Stimulated activated CD8-positive, alpha-beta memory T cell treated with anti-CD3 and anti-CD28 coated beads, Interleukin-7, amount 100 ng/mL, for 1 hour (primary cell): ENCODE measurements at places on chromosomes 11 and 22.
A peak's percentile ranks its signal among the peaks of the same experiment; 100 is the strongest.

DNA sequence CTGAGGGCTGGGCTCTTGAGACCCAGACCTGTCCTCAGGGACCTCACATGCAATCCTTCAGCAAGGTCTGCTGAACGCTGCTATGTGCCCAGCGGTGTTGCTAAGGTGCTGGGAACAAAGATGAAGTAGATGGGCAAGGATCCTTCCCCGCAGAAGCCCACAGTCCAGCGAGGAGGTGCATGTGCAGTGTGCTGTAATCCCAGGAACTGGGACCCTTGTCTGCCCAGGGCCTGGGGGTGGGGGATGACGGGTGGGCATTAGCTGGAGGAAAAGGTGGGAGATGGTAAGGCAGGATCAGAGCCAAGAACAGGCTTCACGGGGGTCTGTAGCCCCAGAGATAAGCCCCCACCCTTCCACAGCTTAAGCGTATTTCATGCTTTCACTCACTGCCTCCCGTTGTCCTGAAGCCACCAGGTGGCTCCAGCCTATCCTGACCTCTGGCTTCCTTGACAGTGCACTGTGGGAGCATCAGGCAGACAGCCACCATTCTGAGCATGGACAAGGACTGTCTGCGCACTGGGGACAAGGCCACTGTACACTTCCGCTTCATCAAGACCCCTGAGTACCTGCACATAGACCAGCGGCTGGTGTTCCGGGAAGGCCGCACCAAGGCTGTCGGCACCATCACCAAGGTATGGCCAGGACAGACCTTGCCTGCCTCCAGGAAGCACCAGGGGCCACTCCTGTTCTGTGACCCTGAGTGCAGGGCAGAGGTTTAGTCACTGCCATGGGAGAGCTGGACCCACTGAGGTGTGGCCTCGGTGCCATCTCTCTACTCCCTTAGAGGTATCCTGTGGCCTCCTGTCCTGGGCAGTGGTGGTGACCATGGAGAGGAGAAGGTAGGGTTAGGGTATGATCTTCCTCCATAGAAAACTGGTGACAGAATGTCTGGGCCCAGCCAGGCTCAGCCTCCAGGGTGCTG, 22.0 kb downstream of the GTPBP1 start:
- DNase-seq: no peak

GRCh38 chr11:3723014-3723708, 52.0 kb upstream of the CHRNA10 start:
- no peak for DNase-seq

- no peak for DNase-seq
These were observed 1.1 kb downstream of the CSTF3 start for GRCh38 chr11:33160136-33160535.

GRCh38 chr11:86138958-86139357, 70.1 kb upstream of the PICALM start:
- DNase-seq: no peak

DNA sequence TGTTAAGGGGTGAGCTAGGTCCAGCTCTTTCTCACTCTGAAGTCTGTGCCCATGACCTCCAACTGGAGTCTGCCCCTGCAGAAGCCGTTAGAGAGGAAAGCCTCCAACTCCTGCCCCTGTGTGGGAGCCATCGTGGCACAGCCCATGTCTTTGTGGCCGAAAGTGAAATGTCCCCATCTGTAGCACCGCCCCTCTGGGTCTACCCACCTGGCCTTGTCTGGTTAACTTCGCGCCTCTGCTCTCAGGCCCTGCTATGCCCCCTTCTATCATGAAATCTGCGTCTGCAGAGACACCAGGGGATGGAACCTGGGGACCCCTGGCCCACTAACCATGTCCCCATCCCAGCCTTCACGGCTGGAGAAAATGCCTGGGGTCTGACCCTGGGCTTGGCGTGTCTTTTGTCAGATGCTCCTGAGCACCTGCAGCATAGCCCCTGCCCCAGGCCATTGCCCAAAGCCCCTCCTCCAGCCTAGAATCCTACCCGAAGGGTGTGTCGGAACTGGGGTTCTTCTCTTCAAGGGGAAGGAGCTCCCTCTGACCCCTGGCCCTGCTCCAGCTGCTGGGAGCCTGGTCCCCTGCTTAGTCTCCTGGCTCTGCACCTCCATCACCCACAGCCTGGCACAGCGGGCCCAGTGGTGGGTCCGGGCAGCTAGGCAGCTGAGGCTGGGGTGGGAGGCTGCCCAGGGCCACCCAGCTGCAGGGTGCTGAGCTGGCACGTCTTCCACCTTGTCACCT, 35.8 kb upstream of the HMOX1 start:
- no peak for DNase-seq

DNA sequence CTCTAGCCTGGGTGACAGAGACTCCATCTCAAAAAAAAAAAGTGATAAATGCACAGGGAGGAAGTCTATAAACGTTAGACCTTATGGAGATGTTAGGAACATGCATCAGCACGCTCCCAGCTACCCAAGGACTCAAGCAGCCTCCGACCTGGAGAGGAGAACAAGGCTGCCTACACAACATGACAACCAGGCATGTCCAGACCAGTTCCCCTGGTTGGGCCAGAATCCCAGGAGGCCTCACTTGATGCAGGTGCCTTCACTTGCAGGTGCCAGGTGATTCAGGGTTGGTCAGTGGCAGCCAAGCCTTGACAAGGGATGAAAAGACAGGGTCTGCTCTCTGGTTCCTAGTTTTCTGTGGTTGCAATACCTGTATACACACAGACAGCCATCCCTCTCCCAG, 5.9 kb downstream of the RANGAP1 start:
- no peak for DNase-seq

DNA sequence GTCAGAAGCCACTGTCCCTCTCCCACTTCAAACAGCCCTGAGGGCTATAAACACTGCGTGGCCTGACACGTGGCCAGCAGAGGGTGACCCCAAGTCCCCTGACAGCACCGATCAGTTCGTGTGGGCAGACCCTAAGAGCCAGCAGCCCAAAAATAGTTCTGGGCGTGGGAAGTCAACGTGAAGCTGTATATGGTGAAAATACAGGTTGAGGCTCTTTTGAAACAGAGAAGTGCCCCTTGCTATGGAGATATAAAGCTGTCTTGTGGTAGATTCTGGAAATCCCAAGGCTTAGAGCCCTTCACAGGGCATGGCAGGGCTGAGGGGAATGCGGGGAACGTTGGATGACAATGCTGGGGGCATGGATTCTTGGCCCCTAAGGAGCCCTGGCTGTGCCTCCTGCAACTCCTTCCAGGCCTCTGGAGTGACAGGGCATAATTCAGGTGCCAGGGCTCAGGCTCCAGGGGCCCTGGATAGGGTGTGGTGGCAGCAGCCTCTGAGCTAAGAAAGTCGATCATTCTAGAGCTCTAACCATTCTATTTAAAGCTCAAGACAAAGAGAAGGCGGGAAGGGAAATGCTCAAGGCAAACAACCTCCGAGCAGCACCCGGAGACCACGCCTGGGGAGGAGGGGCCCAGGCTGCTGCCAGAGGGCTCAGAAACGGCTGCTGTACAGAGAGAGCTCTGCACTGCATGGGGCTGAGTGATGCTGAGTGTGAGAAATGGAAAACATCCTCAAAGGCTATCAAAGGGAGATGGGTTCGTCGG, 60.4 kb upstream of the CD5 start:
- peak; percentile 45 for DNase-seq

- DNase-seq: peak; percentile 32
These were observed 1.0 kb upstream of the SESN3 start for GRCh38 chr11:95231881-95232605.

DNA sequence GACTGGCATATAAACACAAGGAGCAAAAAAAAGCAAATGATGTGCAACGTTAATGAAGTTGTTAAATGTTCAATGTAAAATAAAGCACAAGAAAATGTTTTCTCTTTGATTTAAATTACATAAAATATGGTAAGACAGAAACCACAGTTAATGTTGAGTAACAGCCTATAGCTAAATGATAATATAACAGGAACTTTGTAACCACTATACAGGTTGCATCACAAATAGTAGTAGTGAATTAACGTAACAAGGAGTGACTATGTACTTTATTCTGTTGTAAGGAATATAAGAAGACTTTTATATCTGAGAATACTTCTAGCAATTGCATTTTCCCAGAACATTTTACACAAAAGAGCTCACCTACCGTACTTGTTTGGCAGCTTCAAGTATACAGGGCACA, 16.9 kb downstream of the SAAL1 start:
- DNase-seq: no peak

- no peak for DNase-seq
These were observed 156.4 kb upstream of the TBCEL start for GRCh38 chr11:120867531-120867930.

GRCh38 chr11:132475026-132475425, 1057.3 kb downstream of the OPCML start:
- DNase-seq: no peak

DNA sequence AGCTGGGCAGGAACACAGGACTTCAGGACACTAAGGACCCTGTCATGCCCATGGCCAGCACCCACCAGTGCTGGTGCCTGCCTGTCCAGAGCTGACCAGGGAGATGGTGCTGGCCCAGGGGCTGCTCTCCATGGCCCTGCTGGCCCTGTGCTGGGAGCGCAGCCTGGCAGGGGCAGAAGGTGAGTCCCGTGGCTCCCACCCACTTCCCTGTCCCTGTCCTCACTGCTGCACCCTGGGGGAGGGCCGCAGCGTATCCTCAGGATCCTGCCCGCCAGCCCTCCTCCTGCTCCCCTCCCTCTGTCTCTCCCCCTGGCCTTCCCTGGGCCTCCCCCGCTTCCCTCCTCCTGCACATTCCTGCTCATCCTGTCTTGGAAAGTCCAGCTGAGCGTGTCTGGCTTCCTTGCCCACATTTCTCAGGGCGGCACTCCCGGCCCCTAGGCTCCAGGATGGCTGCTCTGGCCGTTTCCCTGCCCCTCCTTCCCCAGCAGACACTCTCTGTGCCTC, 8.7 kb downstream of the CSF2RB start:
- DNase-seq: no peak

GRCh38 chr11:78318321-78319114, 99.1 kb downstream of the GAB2 start:
- no peak for DNase-seq

GRCh38 chr11:76736773-76737495, 46.2 kb upstream of the TSKU start:
- no peak for DNase-seq

GRCh38 chr22:22671506-22671905, 27.1 kb downstream of the GGTLC2 start:
- no peak for DNase-seq

GRCh38 chr11:72842653-72843330, 28.6 kb downstream of the ATG16L2 start:
- DNase-seq: no peak

DNA sequence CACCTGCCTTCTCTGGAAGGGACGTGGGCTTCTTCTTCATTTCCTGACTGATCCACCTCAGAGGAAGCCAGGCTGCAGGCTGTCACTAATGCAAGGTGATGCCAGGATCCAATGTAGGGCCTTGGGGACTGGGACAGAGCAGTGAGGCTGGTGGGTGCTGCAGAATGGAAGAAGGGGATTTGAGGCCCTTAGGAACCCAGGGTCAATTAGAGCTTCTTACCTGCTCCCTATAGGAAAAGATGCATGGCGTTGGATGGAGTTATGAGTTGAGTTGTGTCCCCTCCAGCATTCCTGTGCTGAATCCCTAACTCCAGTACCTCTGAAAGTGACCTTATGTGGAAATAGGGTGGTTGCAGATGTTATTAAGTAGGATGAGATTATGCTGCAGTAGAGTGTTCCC, 190.4 kb downstream of the MIAT start:
- DNase-seq: no peak

DNA sequence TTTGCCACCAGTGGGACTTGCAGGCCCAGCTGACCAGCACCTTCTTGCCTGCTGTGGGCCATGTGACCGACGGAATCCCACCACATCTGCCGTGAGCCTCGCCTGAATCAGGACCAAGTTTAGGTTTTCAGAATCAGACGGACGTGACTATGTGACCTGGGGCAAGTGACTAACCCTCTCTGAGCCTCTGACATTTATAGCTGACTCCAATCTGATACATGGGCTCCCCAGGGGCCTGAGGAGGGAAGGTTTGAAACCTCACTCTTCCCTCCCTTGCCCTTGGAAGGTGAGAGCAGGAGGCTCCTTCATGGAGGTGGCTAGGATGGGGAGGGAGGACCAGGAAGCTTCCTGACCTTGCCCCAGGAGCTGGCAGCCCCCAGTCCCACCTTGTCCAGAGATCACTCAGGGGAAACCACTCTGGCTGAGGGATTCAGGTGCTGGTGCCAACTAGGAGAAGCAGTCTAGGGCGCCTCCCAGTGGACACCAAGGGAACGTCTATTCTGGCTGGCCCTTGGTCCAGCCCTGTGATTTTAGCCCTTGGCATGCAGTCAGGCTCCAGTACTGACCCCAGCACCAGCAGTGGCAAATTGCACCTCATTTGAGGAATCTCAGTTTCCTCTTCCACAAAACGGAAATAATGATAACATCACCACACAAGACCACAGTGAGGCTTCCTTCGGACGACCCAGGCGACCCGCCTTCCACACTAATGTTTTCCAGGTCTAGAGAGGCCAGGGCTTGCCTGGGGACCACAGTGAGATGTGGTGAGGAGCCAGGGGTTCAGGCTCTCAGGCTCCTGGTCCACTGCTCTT, 47.2 kb upstream of the SYT7 start:
- no peak for DNase-seq

GRCh38 chr11:104343578-104343977, 179.6 kb upstream of the PDGFD start:
- DNase-seq: no peak

DNA sequence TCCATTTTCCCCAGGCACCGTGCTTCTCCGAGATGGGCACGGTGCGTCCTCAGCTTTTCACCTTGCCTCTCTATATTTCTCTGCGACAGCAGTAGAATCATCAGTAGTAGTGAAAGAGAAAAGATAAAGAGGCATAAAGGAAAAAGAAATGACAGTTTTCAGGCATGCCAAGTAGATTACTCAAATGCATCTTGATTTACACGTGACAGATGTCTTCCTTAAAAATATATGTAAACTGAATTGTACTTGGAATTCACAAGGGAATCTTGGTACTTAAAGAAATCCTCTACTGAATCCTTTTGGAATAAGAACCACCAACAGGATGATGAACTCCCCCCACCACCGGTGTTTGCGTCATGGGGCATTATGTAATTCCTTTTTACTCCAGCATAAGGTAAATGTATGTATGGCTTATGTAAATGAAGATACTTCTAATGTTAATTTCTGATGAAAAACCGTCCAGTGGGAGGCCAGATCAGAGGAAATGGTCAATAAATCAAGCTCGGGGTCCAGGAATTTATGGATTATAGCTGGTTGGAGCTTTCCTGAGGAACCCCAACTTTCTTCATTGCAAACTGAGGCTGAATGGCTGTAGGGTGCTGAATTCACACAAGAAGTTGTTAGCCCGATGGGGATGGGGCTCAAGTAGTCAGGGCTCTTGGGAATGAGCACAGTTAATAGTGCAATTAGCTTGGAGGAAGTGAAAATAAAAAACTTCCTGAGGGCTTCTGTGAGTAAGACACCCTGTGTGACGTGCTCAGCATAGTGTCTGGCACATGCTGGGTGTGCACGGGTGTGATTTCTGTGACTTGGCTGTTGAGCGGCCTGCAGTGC, 630.4 kb downstream of the OPCML start:
- no peak for DNase-seq

DNA sequence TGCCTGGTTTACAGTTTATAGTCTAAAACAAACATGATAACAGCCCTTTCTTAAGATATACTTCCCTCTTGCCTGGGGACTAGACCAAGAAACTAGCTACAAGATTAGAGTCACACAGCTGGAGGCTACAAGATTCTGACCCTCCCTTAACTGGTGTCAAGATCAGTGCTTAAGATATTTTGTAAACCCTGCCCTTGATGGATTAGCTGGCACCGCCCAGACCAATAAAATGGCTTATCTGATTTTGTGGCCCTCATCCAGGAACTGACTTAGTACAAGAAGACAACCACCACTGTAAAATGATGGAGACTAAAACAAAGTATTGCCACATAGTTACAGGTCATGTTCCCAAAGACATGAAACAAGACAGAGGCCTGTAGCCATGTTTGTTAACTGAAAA, 53.4 kb downstream of the FAM181B start:
- DNase-seq: no peak

- DNase-seq: no peak
These were observed 2.6 kb downstream of the AP1B1 start for GRCh38 chr22:29385748-29386147.
